ENCODE measurements at places on chromosomes 6 and 20.
A peak's percentile ranks its signal among the peaks of the same experiment; 100 is the strongest.

GRCh38 chr20:61977419-61977786 lies 88.3 kb downstream of the TAF4 start:
- no peak for DNase-seq

DNA sequence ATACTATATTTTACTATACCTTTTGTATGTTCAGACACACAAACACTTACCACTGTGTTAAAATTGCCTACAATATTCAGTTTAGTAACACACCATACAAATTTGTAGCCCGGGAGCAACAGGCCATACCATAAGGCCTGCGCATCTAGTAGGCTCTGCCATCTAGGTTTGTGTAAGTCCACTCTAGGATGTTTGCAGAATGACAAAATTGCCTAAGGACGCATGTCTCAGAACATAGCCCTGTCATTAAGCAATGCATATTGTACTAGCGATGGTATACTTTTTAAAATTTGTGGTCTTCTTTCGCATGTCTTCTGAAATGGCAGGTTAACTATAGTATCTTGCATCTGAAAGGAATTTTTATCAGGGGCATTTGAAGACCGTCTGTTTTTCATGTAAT lies 26.6 kb upstream of the MAP7 start:
- DNase-seq: no peak

DNA sequence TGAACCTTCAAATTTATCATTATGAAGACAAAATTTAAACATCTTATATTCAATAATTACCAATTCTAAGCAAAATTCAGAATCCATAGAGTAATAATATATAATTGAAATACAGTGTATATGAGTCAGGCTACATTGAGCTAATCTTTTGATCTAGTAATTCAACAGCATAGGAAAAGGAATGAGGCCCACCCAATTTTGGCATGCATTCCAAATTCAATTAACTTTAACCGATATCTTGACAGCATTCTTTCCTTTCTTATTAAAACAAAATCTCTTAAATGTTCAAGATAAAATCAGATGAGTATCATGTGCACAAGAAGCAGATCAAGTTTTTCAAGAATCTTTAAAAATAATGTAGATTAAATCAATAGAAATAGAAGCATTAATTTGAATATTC lies 132.9 kb upstream of the QKI start:
- no peak for DNase-seq

DNA sequence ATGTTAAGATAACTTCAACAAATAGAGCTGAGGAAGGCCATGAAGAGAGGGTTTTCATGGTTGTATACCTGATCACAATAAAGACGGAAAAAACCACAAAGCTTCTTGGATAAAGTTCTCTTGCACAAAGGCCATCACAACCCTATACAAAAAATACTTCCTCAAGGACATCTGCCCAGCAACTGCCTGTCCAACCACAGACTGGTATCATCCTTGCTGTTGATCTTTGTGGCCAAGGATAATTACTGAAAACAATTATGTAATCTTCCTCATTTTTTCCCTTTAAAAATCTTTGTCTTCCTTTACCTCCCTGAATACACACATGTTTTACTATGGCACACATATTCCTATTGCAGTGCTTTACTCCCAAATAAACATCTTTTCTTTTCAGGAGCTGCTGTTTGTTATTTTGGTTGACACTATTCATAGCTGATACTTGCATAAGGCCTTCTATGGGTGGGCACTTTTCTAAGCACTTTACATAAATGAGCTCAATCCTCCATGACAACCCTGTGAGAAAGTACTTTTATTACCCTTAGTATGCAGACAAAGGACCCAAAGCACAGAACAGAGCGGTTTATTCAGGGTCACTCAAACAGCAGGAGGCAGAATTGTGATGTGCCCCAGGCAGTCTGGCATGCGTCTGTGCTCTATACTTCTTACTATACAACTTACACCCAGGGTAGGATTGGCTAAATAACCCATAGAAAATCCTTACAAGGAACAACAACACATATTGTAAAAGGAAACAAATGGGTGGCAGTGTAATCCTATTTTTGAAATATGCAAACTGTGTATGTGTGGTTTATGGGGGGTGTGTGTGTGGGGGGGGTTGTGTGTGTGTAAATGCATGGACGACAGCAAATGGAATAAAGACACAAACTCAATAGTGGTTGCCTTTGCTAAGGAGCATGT lies 35.1 kb downstream of the SNRNP48 start:
- no peak for DNase-seq

GRCh38 chr6:35259948-35260590 lies 534 bp downstream of the ZNF76 start:
- peak; percentile 22 for DNase-seq

- no peak for DNase-seq
These were observed 67.6 kb downstream of the NUDT3 start for GRCh38 chr6:34324738-34325444.

DNA sequence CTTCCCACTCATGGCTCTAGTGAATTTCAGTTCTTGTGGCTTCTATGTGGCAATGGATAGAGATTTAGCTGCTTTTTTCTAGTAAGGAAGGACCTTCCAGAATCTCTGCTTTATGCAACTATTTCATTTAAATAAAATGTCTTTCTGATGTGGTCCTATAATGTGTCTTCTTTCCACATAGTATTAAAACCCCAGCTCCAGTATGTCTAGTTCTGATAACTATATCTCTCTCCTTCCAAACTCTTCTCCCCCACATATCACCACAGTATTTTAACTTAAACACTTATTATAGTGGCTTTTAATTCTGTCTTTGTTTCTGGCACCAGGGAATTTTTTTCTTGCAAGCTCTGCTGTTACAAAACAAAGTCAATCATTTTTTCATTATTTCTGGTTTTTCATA lies 40.6 kb upstream of the SUMO4 start:
- no peak for DNase-seq

- DNase-seq: no peak
These were observed 214.8 kb upstream of the RREB1 start for GRCh38 chr6:6892744-6893583.

DNA sequence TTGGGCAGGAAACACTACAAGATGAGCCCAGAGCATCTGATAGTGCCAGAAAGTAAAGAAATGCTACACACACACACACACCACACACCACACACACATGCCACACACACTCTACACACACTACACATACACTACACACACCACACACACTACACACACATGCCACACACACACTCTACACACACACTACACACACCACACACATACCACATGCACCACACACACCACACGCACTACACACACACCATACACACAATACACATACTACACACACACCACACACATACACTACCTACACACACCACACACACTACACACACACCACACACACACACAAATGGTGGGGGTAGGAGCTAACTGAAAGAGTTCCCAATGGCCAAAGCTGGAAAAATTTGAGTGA lies 3.6 kb upstream of the TMEM74B start:
- DNase-seq: no peak

GRCh38 chr6:146957181-146958093 lies 246.8 kb upstream of the STXBP5 start:
- no peak for DNase-seq

- no peak for DNase-seq
These were observed 169.1 kb upstream of the FUT9 start for GRCh38 chr6:95846652-95847051.

GRCh38 chr6:67011441-67011840 lies 1304.4 kb upstream of the EYS start:
- DNase-seq: no peak

- no peak for DNase-seq
These were observed 3.5 kb downstream of the FOXS1 start for GRCh38 chr20:31841928-31842327.

GRCh38 chr6:6925391-6926164 lies 182.2 kb upstream of the RREB1 start:
- no peak for DNase-seq

DNA sequence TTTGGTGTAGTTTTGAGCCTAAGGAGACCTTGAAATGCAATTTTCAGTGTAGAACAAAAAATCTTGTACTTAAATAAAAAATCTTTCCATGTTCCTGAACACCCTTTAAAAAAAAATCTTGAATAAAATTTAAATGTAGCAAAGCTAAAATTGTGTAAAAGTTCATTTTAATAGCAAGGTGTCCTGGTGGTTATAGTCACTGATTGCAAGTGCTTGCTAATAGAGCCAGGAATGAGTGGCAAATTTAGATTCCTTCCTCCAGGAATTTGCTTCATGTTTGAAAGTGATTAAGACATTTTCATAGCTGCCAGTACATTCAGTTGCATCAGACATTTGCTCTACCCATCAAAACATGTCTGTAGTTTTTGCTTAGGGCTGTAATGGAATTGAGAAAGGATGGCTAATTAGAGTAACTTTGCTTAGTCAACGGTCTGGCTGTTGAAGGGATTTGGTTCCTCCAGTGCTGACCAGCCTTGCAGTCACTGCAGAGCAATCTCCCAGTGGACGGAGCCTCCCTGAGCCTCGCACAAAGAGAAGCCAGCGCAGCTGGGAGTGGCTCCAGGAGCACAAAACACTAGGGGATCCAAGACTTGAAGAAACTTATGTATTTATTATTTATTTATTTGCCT lies 36.5 kb downstream of the AKAP12 start:
- no peak for DNase-seq

DNA sequence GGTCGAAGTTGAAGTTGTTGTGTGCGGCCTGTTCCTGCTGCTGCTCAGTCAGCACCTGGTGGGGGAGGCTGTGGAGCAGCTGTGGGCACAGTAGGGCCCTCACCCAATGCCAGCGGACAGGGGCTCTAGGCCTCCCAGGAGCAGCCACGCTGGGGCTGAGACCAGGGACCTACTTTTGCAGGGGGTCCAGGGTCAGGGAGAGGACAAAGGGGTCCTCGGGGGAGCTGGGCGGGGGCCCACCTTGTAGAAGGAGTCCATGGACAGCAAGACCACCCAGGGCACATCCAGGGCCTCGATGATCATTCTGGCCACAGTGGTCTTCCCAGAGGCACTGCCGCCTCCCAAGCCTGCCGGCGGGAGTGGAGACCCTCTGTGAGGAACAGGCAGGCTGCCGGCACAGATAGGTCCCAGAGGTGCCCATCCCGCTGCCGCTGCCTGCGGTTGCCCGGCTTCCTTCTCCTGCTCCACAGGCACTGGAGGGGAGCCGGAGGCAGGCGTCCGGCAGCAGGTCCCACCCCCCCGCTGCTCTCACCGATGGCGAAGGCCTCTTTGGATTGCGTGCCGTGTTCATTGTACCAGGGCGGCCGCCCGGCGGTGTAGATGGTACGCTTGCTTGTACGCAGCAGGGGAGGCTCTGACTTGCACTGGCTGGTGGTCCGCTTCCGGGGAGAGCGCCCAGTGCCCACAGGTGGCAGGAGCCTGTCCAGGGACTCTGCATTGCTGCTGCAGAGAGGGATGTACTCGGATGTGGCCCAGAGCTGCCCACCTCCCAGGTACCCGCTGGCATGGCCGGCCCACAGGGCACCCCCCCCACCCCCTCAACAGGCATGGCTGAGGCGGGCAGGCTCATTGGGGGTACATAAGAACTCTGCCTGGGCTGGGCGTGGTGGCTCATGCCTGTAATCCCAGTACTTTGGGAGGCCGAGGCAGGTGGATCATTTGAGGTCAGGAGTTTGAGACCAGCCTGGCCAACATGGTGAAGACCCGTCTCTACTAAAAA lies 10.0 kb downstream of the UCKL1 start:
- no peak for DNase-seq

- no peak for DNase-seq
These were observed 83.2 kb upstream of the TAB2 start for GRCh38 chr6:149234051-149234962.

DNA sequence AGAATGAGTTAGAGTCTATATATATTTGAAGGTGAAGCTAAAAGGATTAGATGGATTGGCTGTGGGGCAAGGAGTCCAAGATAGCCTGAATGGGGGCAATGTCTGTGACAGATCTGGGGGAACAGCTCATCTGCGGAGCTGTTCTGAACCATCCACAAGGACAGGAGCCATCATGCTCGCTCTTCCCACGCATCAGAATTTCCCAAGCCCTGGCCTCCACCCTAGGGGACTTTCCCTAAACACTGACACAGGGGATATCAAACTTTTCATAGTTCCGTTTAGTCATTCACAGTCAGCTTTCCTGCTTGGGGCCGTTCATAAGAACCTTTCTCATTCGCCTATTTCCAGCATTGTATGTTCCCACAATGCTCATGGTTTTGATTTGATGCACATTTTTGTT lies 37.6 kb upstream of the CCN6 start:
- DNase-seq: no peak

DNA sequence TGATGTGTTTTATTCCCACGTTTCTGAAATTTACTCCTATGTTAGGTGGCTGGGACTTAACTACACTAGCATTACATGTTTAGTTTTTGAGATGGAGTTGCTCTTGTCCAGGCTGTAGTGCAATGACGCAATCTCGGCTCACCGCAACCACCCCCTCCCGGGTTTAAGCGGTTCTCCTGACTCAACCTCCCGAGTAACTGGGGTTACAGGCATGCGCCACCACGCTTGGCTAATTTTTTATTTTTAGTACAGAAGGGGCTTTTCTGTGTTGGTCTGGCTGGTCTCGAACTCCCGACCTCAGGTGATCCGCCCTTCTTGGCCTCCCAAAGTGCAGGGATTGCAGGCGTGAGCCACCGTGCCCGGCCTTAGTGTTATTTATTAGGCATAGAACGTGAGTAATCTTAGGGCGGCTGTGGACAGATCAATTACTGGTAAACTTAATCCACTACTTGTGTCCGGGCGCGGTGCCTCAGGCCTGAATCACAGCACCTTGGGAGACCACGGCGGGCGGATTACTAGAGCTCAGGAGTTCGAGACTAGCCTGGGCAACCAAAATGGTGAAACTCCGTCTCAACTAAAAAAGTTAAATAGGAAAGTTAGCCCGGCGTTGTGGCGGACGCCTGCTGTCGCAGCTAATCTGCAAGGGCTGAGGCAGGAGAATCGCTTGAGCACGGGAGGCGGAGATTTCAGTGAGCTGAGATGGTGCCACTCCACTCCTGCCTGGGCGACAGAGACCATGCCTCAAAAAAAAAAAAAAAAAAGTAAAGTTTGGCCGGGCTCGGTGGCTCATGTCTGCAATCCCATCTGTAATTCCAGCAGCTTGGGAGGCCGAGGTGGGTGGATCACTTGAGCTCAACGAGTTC lies 123.7 kb upstream of the BTN3A2 start:
- no peak for DNase-seq

DNA sequence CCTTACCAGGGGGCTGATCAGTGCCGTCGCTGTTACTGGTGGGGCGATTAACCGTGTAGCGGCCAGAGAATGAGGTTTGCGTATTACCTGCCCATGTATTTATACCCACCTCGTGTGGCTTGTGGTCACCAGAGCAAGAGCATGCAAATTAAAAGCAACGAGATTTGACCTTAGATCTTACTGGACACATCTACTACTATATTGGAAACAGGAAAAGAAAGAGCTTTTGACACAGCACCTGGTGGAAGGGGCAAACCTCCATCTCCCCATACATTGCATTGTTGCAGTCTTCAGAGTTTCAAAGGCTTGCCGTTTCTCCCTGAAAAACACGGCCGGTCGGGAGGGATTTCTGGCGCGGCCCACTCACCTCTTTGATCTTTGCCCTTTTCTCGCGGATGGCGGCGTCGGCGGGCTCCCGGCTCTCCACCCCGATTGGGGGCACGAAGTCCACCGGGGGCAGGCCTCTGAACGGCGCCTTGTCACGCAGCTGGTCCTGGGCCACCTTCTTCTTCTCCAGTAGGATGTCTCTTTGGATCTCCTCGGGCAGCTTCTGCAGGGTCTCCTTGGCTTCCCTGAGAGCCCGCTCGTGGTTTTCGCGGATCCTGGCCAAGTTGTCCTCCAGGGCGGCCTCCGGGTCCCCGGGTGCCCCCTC lies 1.3 kb downstream of the MAN1A1 start:
- no peak for DNase-seq

GRCh38 chr6:37698264-37699137 lies 818 bp upstream of the MDGA1 start:
- peak; percentile 70 for DNase-seq

- DNase-seq: no peak
These were observed 537 bp downstream of the PRR3 start for GRCh38 chr6:30557683-30557981.

- no peak for DNase-seq
These were observed 303.6 kb downstream of the TFAP2C start for GRCh38 chr20:56932575-56933330.

All from NCI-H1092 treated with DMSO at 0.1 percent for 48 hours (cell line).